ENCODE measurements at places on chromosomes 12 and 14.

GRCh38 chr14:103223818-103224352, 100.6 kb downstream of the TNFAIP2 start:
- no peak for DNase-seq

- DNase-seq: no peak
Observed at GRCh38 chr12:118098401-118098800, 5.4 kb downstream of the VSIG10 start.

DNA sequence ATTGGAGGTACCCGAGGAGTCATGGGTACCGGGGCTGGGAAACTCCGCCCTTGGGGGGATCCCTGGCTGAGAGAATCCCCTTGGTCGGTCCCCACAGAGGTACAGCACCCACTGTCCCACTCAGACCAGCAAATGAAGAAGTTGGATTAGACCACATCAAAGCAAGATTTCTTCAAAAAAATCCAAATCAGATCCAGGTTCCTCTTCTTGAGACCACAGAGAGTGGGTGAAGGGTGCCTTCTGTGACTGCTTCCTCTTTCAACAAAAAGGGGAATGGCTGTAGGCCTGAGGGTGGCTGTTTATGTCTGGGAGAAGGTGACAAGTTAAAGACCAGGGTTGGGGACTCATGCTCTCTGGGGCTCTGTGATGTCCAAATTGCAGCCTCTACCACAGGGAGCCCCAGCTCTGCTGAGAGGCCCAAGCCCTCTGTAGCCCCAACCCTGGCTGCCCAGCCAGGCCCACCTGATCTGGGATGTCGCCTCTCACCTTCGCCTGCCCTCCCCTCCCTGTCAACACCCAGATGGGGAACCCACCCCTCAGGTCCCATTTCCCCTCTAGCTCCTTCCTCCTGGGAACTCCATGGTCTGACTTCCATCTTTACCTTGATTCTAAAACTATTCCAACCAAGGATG, 50.9 kb downstream of the ZFP36L1 start:
- DNase-seq: no peak

GRCh38 chr12:87047691-87048090, 791.5 kb upstream of the MGAT4C start:
- DNase-seq: no peak

- no peak for DNase-seq
Observed at GRCh38 chr12:79885911-79886490, 48.9 kb downstream of the PPP1R12A start.

DNA sequence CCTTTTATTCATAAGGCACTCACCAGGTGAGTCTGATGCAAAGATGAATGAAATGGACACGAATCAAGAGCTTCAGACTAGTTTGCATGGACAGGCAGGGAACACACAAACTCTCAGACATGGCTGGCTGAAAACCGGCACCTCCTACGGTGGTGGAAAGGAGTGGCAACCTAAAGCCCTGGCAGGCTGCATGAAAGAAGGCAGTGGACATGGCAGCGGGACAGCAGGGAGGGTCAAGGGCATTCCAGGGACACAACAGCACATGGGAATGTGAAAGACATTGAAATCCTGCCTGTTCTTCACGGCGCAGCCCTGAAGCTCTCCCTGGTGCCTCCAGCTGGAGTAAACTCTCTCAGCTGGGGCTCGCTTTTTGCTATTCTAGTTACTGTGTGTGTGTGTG, 16.6 kb upstream of the LRTM2 start:
- no peak for DNase-seq
